Stimulated activated CD8-positive, alpha-beta memory T cell treated with anti-CD3 and anti-CD28 coated beads, Interleukin-4, amount 100 ng/mL, for 1 hour (primary cell): ENCODE measurements at places on chromosomes 6 and 20.

- DNase-seq, result peak; percentile 39
Measured at GRCh38 chr6:2848851-2849250, 7.2 kb upstream of the SERPINB1 start.

DNA sequence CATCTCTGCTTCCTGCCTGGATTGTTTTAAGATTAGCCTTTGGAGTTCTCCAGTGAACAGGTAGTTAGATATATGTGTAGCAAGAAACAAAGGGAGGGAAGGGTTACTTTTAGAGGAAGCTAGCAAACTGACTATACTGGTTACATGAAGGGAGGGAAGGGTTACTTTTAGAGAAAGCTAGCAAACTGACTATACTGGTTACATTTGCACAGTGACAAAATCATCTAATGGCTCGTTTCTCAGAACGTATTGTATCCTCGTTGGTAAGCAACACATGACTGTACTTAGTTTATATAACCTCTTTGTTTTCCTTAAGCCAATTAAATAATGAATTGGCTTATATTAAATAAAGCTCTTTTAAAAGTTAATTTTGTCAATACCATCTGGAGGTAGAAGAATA, 540.9 kb downstream of the EPM2A start:
- DNase-seq, result no peak

GRCh38 chr20:25984933-25985332, 288.3 kb upstream of the ZNF337 start:
- DNase-seq, result peak; percentile 29

GRCh38 chr6:80728830-80729229, 622.4 kb downstream of the BCKDHB start:
- DNase-seq, result no peak

- no peak for DNase-seq
Measured at GRCh38 chr6:56580271-56580670, 62.4 kb downstream of the DST start.

DNA sequence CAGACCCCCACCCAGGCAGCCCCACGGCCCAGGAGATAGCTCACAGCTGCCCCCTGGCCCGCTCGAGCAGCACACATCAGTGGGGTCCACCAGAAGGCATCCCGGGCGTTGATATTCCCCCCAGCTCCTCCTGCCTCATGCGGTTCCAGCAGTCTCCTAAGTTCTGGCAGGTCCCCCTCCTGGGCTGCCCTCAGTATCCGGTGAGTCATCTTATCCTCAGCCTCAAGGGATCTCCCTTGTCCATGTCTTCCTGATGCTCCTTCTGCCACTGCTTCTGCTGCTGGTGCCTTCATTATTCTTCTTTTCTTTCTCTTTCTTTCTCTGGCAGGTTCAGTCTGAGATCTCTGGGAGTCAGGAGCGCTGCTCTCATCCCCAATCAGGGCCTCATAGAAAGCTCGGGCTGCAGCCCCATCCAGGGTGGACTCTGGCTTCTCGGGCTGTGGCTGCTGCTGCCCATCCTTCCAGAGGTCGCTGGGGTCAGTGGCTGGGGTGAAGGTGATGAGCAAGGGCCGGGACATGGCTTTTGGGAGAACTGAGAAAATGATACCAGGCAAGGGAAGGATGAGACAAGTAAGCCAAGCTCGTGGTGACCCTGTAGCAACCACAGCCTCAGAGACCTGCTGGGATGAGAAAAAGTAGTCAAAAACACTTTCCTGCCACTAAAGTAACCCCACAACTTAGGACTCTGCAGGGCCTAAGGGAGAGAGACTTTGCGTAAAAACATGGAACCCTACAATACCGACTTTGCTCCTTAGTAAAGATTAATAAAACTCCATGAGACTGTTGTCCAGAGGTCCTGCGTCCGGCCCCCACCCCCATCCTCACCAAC, 622 bp downstream of the GPANK1 start:
- DNase-seq, result no peak

GRCh38 chr6:21348504-21349195, 244.9 kb upstream of the SOX4 start:
- DNase-seq, result no peak

- DNase-seq, result no peak
Measured at GRCh38 chr20:20549704-20550103, 162.7 kb downstream of the RALGAPA2 start.

GRCh38 chr20:17735206-17735804, 35.5 kb downstream of the BANF2 start:
- DNase-seq, result no peak

DNA sequence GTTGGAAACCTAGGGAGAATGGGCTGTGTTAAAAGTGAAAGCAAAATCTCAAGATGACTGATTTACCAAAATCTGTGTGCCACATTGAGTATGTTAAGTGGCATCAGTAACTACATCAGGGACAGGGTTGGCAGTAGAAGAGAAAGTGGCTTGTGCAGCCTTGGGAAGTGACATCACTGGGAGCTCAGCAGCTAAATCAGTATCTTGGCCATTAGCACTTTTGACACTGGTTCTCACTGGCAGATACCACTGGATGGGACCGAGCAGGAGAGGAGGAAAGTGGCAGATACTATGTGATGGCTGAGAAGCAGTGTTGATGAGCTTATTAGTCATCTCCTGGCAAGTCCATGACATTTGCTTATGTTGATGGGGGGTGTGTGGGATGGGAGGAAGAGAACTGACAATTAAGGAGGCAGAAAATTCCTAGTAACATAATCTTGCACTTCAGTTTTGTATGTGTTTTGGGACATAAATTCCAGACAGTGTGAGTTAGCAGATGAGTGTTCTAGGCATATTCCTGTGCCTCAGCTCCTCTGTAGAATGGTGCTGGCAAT, 322.2 kb downstream of the SOX4 start:
- no peak for DNase-seq

DNA sequence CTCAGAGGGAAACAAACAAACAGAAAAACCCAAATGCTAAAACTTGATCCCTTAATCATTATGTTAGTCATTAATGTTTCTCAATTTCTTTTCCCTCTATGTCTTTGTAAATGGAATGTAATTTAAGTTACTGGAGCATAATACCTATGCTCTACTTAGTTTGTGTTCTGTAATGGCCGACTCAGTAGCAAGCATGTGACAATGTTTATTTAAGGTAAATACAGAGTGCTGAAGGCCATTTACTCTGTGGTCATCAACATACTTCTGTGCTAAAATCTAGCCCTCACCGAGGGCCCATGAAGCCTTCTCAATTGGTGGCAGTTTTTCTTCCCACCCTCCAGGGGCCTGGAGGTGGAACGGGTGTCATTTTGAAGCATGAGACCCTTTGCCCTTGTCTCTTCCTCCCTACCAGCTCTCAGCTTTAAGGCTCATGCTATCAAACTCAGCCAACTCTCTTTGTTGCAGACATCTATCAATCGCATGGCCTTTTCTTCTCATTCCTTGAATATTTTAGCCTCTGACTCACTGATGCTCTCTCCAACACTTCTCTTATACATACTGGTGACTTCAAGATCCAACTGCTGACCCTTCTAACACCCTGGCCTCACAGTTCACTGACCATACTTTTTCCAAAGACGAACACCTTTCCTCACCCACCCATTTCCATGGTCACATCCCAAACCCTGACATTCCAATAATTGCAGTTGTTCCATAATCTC, 48.2 kb downstream of the STX7 start:
- DNase-seq, result no peak

- DNase-seq, result no peak
Measured at GRCh38 chr20:57435498-57436222, 44.5 kb downstream of the RBM38 start.

GRCh38 chr6:35356391-35356790, 14.0 kb downstream of the PPARD start:
- no peak for DNase-seq

DNA sequence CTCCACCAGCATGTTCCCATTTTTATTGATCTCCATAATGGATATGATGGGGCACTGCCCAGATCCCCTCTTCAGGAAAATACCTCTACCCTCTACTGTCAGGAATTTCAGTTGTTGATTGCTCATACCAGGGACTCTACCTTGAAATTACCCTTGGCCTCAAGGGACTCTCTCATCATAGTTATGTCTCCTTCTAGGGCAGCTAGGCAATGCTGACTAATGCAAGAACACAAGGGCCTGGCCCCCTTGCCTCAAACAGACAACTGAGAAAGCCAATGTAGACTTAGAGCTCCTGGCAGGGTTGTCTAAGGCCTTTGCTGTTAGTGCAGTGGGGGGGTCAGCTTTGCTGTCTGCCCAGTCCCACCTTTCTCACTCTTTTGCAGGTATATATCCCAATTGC, 493.1 kb downstream of the BTBD3 start:
- no peak for DNase-seq

DNA sequence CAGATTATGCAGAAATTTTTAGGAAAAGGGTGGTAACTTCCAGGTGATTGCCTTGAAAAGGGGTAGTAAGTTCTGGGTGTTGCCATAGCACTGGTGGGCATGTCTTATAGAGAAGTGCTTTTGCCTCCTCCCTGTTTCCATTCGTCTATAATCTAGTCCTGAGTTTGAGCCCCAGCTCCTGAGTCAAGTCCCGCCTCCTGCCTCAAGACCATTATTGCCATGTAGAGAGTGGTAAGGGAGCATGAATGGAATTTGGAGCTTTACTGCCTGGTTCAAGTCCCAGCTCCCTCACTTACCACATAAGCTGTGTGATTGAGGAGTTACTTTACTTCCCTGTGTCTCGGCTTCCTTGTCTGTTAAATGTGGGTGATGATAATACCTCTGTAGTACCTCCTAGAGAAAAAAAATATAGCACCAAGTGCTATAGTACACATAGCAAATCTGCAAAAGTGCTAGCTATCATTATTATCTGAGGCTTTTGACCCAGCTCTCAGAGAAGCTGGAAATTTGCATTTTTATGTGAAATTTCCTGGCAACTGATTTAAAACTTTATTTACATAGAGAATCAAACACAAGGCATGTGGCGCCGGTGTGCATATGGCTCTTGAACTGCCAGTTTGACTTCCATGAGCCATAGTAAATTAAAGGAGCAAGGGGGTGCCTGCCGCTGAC, 36.0 kb downstream of the TGM6 start:
- no peak for DNase-seq

- DNase-seq, result no peak
Measured at GRCh38 chr6:85923013-85923430, 280.3 kb upstream of the SYNCRIP start.

DNA sequence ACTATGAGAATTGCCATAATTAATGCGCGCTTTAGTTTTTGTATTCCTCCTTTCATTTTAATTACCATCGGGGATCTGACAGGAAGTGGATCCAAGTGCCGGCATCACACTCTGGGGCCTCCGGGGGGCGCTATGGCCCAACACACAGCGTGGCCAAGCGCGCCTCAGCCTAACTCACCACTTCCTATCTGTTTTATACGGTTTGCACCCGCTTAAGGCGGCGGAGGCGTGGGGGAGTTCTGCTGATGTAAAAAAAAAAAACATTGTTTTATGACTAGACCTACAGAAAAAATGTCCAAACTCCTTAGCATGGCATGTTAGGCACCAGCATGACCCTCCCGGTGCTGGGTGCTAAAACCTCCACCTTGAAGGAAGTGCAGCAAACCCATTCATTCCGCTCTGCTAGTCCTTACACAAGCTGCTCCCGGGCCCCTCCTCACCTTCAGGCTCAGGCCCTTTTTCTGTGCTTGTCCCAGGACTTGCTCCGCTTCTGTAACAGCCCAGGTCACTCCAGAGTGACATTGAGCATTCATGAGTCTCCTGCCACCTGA, 4.5 kb upstream of the EBF4 start:
- DNase-seq, result peak; percentile 62

DNA sequence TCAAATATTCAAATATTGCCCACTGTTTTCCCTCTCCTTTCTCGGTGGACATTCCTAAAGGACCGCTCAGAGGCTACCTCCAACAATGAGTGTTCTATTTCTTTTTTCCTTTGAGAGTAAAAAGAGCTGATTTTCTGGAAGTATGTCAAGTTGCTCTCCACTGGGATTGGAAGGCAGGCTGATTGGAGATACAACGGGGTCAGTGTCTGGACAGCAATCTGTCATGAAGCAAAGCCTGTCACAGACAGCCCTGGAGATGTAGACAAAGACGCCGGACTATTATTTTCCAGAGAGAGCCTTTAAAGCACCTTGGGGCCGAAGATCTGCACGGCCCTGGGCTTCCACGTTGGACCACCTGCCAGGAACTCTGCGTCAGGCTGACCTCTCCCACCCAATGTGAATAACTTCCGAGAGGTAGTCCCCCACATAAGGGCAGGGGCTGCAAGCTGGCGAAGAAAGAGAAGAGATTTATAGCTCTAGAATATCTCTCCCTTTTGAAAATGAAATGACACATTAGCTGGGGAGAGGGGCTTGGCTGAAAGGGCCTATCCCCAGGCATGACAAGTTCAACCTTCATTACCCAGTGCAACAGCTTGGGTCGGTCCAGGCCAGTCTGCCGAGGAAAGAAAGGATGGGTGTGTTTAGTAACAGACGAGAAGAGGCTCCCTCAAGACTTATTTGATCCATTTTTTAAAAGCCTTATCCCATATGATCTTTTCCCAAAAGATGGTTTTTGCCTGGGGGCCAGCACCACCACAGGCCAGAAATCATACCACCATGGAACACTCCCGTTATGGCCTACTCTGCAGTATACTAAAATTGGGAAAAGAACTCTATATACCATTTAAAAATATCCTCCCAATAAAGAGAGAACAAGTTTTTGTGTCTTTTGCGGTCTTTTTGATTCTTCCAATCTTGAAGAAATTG, 131.1 kb downstream of the OLIG3 start:
- DNase-seq, result no peak

DNA sequence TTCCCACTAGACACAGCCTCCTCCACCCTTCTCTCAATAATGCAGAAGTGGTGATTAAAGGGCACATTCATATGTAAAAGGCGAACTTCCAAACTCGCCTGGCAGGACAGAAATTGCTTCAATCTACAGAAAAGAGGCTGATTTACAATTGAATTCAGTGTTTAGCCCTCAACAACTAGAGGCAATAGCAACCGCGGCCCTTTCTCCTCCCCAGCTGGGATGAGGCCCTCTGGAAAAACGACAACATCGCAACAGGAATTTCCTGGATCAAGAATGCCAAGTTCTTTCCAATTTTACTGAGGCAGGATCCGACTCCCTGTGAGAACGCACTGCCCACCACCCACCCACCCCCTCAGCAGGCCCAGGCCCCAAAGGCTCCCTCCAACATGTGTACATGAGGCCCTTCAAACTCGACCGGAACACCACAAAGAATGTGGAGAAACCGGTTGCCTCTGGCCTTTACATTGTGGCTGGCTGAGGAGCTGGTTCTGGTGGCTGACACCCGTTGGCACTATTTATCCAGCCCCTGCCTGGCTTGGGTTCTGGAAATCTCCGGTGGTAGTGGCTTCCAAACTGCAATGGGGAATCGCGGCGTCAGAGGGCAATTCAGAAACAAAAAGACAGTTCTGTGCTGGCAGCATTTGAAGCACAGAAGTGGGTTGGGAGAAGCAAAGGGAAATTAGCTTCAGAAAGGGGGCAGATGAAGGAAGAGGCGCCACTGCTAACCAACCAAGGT, 36.8 kb downstream of the ZMYND8 start:
- no peak for DNase-seq

DNA sequence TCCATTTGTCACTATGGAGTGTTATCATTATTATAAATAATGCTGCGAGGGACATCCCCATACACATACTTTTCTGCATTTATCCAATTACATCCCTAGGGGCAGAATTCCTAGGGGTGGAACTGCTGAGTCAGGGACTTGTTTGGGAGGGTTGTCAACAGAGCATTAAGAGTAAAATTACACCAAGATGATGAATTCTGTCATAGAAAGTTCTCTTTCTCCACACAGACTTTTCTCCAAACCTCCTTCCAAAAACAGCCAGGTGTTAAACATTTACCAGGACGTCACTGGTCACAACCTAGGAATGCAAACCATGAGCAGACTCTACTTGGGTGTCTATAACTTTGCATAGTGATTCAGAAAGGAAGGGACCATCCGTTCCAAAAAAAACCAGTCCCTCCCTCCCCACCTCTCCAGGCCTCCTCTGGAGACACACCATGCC, 95.5 kb downstream of the PRND start:
- DNase-seq, result no peak

- no peak for DNase-seq
Measured at GRCh38 chr6:126657561-126658175, 317.8 kb downstream of the CENPW start.
